Stimulated activated naive CD4-positive, alpha-beta T cell (primary cell): ENCODE measurements at places on chromosomes 1 and 21.

DNA sequence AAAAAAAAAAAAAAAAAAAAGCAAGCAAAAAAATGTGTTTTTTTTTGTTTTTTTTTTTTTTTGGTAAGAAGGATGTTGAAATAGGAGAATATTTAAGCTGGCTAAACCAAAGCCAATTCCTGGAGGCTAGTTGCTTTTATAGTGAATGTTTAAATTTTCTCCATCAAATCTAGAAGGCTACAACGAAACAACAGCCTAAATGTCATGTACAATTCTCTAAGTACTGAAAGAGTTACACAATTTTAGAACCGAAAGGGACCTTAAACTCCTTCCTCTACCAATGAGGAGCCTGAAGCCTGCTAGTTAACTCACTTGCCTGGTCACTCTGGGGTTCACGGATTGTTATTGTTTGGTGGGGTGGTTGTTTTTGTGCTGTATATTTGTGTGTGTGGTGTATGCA lies 3.5 kb downstream of the WLS start:
- no peak for DNase-seq

GRCh38 chr1:46183926-46184557 lies 7.8 kb upstream of the P3R3URF start:
- no peak for DNase-seq

DNA sequence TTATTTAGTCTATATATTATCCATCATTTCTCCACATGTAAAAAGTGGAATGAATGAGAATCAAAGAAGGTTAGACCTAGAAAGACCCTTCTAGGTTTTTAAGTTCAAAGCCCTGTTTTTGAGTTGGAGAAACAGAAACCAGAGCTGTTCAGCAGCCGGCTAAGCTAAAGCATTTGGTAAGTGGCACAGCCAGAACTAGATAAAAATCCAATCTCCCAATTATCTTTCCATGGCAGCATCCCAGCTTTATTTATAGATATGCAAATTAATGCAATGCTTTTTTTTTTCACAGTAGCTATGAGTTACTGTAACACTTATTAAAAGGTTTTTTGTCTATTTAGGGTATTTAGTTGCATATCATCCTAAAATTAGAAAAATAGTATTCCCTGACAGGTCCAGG lies 85.1 kb downstream of the NIBAN1 start:
- DNase-seq: no peak

- no peak for DNase-seq
Measured at GRCh38 chr1:224620105-224620504, 4.0 kb downstream of the CNIH3 start.

DNA sequence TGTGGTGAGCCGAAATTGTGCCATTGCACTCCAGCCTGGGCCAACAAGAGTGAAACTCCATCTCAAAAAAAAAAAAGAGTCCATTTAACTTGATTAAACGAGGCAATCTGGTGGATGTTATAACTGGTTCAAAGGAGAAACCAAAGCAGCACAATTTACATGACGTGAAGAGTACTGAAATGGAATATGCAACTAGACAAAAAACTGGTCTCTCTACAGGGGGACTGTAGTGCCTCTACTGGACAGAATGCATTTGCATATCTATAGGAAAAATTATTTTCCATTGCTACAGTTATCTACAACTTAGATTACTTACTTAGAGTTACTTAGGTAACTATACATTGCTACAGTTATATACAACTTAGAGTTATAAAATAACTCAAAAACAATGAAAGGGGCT lies 2.7 kb upstream of the CAPN2 start:
- DNase-seq: no peak
